Epithelial cell of esophagus (primary cell): ENCODE measurements at places on chromosomes 2 and 18.

DNA sequence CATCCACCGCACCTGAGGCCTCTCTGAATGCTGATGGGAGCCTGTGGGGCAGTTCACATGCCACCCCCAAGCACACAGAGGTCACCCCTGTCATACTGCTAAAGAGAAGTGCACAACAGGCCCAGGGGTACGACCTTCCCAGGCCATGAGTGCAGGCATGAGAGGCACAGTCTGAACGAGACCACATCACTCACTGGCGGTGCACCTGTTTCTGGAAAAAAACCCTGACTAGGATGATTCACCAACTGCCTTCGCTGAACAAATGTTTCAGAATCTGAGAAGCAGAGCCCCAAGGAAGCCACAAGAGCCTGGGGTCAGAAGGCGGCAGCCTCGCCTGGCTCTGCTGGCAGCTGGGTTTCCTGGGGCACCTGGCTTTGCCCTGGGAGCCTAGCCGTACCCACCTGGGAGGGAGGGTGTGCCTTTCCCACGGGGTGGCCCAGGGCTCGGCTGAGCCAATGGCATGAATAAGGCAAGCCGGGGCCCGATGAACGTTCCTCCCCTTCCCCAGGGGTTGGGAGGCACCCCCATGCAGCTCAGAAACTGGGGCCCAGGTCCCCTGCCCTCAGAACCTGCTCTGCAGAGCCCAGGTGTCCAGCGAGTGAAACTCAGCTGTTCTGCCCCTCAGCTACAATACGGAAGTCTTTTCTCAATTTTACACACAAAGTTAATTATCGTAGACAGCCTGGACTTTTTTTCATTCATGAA, 73.8 kb downstream of the HDAC4 start:
- peak; percentile 56 for DNase-seq

DNA sequence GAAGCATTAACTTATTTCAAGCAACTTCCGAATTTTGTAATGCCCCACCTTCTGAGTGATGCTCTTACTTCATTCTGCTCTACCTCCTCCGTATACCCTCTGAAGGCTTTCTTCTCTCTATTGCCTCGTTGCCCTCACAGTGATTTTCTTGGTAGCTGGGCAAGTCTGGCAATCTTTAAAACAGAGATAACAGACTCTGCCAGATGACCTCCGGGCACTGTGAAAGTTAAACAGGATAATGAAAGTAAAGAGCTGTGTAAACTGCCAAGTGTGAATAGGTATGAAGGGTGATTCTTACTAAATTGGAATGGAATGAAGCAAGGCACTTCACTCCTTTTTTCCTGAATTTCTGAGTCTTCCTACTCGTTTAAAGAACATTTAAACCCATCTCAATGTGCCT, 207.3 kb upstream of the GYPC start:
- DNase-seq: no peak

DNA sequence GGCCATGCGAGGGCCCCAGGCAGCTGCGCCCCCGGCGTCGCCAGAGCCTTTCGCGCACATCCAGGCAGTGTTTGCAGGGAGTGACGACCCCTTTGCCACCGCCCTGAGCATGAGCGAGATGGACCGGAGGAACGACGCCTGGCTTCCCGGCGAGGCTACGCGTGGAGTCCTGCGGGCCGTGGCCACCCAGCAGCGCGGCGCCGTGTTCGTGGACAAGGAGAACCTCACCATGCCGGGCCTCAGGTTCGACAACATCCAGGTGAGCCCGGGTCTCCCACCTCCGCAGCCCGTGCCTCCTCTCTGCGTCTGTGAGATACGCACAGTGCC, 8.9 kb downstream of the TRAPPC12 start:
- no peak for DNase-seq

DNA sequence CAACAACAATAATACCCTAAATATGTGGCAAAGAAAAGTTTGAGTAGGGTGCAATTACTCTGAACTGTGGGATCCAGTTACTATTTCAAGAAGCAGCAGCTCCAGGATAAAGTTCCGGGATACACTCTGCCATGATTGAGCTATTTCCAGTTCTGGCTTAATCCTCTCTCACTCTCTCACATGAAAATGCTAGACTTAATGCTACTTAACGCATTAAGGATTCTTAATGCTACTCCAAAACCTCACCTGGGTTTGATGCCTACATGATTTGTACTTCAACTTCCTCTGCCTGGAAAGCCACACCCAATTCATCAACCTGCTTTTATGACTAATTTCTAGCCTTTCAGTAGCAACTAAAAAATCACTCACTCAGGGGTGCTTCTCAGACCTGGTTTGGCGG, 151.1 kb upstream of the HNMT start:
- peak; percentile 4 for DNase-seq

DNA sequence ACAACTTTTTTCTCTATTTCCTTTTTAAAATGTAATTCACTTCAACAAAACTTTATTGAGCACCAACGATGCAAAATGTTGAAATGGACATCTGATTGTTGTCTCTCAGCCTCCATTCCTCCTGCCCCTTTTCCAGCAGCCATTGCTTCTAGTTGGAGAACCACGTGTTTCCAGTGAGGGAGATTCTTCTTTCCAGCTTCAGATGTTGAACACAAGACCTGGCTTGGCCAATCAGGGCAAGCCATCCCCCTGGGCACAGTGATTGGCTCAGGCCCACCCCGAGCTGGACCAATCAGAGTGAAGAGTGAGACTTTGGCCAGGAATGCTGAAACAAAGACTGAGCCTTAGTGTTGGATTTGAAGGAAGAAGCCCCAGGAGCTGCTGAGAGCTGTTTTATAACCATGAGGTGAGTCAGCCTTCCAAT, 59.0 kb downstream of the E2F6 start:
- peak; percentile 44 for DNase-seq

DNA sequence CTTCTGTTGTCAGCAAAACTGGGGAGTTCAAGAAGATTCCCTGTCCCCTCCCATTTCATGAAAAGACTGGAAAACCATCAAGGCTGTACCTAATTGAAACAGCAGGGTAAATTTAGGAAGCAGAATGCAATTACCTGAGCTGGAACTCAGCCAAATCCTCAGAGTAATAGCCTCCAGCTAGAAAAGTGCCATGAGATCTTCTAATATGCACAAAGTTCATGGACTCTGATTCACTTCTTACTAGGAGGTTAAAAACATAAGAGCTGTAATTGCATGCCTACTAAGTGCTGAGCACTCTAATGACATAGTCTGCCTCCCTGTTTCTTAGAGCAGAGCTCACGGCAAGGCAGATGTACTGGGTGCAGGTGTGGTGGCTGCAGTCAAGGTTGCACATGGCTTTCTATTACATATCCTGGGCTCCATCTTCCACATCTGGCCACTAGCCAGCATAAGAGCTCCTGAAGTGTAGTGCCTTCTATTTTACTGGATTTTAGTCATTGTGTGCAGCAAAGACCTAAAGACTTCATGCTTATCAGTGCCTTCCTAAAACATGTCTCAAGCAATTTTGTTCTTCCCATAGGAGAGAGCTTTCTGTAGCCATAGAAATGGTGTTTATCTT, 341.7 kb downstream of the PTPRM start:
- peak; percentile 35 for DNase-seq

- DNase-seq: no peak
Measured at GRCh38 chr2:205776139-205776538, 93.8 kb downstream of the NRP2 start.

- DNase-seq: no peak
Measured at GRCh38 chr2:238466243-238466756, 39.6 kb downstream of the ASB1 start.

DNA sequence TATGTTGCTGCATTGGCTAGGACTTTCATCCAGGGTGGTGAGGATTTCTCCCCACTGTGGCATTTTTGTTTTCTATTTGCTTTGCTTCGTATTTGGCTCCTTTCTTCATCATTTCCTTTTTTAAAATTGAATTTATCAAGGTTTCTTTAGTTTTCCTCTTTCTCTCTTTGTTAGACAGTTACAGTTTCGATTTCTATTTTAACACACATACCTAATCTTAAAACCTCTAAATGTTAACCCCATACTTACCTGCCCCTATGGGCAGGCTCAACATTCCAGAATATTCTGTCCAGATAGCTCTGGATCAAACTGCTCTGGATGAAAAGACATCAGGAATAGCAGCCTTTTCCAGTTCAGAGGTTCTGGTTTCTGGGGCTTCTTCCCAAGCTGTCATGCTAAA, 49.2 kb downstream of the DIPK1C start:
- DNase-seq: no peak

DNA sequence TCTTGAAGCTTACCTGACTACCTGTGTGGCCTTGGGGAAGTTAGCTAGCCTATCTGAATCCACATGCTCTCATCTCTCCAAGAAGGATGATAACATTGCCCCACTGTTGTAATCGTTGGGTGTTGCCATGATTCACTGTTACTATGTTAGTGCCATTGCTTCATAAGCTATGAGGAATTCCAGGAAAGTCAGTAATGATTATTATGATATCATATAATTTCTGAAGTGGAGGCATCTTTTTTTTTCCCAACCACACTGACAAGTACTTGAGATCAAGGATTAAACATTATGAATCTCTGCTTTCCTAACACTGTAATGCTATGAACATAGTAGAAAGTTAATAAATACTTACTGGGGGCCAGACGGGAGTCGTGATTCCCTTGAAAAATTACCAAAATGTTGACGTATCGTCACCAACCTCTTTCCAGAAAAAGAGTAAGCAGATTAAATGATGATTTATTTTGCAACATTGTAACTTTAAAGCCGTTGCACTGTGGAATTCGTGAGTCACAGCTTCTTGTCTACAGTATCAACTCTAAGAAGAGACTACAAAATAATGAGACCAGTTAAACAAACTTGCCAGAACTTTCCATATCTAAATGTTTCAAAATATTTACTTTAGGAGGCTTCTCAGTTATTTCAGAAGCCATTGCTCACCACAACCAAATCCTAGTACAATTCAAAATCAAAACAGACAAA, 459.9 kb downstream of the PIK3C3 start:
- peak; percentile 58 for DNase-seq

GRCh38 chr2:104213758-104214157, 640.2 kb upstream of the POU3F3 start:
- DNase-seq: no peak

DNA sequence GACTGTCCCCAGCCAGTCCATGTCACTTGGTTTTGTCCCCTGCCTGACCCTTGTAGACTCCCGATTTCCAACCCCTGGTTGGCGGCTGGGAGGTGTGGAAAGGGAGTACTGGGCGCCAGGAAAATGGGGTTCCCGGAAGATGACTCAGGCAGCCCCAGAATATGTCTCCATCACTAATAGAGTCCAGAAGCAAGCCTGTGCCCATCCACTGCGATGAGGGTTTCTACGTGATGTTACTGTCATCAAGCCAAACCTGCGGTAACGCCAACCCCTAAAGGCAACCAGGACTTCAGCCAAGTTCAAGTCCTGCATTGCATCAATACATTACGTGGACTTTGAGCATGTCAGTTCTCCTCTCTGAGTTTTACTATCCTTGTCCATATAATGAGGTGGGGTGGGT, 62.0 kb upstream of the TAF1B start:
- DNase-seq: peak; percentile 97

GRCh38 chr2:197893403-197894177, 89.2 kb downstream of the PLCL1 start:
- no peak for DNase-seq

- DNase-seq: no peak
Measured at GRCh38 chr2:88082781-88083180, 15.2 kb downstream of the SMYD1 start.

- DNase-seq: no peak
Measured at GRCh38 chr2:33681364-33681757, 82.3 kb upstream of the FAM98A start.

- DNase-seq: peak; percentile 57
Measured at GRCh38 chr2:239106314-239106908, 258.5 kb downstream of the TWIST2 start.

DNA sequence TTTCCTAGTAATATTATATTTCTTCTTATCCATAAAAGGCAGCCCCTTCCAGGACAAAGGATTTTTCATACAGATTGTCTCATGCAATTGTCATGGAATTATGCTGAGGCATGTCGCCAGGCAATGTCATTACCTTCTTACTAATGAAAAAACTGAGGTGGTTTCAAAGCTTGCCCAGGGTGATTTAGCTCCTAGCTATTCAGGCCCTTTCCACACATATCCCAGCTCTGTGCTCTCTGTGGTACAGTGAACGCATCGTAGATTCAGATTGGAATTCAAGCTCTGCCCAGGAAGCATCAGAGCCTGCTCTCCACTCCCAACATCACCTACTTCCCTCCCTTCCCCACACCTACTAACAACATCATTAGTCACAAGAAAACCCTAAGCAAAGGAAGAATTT, 60.1 kb downstream of the ATP8B1 start:
- peak; percentile 93 for DNase-seq

- DNase-seq: peak; percentile 41
Measured at GRCh38 chr2:15579641-15580040, 12.0 kb upstream of the DDX1 start.

DNA sequence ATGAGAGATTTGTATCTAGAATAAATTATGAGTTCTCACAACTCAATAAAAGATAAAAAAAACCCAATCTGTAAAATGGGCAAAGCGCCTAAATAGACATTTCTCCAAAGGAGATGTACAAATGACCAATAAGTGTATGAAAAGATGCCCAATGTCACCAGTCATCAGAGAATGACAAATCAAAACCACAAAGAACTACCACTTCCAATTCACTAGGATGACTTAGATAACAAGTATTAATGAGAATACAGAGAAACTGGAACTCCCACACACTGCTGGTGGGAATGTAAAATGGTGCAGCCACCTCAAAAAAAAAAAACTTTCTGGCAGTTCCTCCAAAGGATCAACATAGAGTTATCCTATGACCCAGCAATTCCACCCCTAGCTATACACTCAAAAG, 17.4 kb upstream of the COL6A3 start:
- peak; percentile 73 for DNase-seq

DNA sequence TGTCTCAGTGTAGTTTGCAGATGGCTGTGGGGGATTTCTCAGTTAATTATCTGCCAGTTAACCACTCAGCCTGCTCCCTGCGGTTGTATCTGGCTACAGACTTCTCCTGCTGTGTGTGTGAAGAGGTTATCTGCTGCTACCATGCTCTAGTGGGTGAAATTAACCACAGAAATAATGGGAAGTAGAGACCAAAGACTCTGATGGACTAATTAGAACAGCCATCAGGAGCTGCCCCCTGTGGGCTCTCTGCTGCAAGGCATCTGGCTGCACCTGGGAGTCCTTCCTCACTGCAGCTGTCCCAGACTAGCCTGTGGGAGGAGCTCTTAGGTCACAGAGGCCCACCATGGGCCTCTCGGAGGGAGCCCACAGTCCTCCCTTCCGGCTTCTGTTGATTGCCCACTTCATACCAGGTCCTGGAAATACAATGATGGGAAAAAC, 66.6 kb downstream of the CTIF start:
- DNase-seq: peak; percentile 34

- no peak for DNase-seq
Measured at GRCh38 chr2:105842555-105842954, 97.8 kb downstream of the NCK2 start.

DNA sequence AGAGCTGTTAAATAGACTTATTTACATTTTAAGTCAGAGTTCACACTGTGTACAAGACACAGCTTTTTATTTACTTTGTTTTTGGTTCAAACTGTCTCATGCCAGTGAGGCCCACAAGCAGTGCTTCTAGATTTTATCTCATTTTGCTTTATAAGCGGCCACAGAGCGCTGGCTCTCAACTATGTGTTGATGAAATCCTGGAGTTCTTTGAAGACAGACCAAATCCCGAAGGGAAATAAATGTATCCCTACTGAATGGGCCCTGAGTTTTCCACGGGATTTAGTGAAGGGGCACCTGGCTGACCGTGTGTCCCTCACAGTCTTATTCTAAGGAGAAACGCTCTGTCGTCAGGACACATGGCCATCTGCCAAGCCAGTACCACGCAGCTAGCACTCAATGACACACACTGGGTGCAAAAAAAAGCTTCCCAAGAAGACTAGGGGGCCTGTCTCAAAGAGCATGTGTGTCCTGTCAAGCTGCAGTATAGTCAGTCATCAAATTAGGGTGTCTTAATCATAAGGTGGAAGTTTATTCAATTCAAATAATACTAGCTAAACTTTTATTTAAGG, 23.4 kb downstream of the LYPD1 start:
- DNase-seq: no peak
